Omental fat pad (tissue), 4 donors: ENCODE measurements at places on chromosomes 6 and 20. TPM values are rescaled to one million over a fixed set of nuclear protein-coding genes. Genes with fewer than 3 reads are reported as not detected.
A peak's percentile ranks its signal among the peaks of the same experiment; 100 is the strongest.

- DNase-seq, result no peak
These were observed 667 bp downstream of the CAP2 start for GRCh38 chr6:17393892-17394631.

OR2H1 gene
- not detected for total RNA-seq

GRCh38 chr6:31122791-31123706 lies 2.8 kb upstream of the CDSN start:
- peak; percentile 43 for DNase-seq

GRCh38 chr6:11938285-11938890 lies 73.7 kb upstream of the HIVEP1 start:
- DNase-seq, result no peak

GRCh38 chr20:2652724-2653555 lies 508 bp downstream of the NOP56 start:
- DNase-seq, result no peak

DNA sequence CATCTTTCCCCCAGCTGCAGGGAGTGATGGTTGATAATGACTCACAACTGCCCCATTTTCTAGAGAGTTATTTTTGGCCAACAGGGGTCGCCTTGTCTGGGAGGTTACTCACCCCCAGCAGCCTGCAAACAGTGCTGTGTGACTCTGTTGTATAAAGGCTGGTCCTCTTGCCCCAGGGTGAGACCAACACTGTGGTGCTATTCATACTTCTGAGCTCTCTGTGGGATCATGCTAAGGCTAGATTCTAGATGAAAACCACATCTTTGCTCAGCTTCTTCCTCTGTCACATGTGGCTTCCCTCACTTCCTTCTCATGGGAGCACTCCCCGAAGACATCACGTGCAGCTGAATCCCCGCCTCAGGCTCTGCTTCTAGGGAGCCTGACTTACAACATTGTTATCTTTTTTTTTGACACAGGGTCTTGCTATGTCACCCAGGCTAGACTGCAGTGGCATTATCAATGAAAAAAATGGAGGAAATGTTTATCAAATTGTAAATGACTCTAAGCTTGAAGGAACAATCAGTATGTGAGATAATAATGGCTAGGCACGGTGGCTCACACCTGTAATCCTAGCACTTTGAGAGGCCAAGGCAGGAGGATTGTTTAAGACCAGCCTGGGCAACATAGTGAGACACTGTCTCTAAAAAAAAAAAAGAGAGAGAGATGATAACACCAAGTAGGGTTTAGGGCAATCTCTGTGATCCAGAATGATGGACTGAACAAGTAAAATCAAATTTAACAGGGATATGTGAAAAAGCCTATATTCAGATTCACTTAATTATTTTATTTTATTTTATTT lies 55.7 kb upstream of the SLC23A2 start:
- no peak for DNase-seq

DNA sequence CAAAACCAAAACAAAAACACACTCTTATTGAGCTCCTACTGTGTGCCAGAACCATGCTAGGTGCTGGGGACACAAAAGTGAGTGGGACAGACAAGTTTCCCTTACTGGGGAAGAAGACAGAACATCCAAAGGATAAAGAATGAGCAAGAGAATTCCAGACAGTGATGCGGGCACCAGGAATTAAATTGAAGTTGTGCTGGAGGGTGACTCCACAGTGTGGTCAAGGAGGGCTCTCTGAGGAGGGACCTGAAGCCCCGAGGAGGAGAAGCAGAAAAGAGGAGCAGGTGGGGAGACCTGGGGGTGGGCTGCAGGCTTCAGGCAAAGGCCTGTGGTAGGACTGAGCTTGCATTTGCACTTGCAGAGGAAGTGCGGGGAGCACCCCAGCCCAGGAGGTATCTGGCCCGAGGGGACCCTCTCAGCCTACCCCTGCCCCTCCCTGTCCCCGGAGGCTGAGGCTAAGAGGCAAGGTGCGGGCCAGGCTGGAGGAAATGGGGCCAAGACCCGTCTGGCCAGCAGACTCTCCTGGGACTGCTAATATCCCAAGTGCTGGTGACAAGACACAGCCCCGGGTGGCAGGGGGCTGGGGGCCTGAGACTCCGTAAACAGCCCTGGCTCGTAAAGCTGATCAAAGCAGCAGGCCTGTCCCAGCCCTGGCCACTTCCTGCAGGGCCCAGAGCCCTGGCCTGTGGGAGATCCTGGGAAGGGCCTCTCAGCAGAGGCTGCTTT lies 57.1 kb downstream of the SNAI1 start:
- DNase-seq, result no peak

DNA sequence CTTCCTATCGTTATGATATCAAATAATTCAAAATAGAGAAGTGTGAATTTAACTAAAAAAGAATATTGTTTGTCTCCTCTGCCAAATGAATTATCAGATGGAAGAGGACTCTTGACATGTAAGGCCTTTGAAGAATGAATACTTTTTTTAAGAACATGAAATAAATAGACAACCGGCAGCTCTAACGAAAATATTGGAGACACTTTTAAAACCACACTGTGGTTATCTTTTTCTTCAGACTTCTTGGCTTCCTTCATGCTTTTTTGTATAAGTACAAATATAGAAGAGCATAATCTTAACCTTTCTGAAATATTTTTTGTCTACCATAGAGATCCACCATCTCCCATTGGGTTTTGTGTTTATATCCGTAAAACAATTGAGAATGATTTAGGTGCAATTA lies 115.2 kb upstream of the SCGN start:
- no peak for DNase-seq

DNA sequence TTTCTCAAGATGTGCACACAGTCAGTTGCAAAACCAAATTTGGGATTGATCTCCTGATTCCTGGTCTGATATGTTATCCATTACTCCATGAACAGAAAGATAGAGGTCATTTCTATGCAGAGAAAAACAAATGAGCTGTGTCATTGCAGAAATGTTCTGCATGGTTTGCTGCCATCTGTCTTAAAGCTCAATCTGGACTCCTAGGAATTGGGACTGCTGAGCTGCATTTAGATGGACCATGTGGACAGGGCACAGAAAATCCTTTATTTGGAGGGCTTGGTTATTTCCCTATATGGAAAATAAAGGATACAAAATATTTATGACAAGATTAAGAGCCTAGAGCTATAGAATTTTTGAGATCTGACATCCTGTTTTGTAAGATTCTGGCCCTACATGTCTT lies 91.3 kb downstream of the ADGRB3 start:
- no peak for DNase-seq

DNA sequence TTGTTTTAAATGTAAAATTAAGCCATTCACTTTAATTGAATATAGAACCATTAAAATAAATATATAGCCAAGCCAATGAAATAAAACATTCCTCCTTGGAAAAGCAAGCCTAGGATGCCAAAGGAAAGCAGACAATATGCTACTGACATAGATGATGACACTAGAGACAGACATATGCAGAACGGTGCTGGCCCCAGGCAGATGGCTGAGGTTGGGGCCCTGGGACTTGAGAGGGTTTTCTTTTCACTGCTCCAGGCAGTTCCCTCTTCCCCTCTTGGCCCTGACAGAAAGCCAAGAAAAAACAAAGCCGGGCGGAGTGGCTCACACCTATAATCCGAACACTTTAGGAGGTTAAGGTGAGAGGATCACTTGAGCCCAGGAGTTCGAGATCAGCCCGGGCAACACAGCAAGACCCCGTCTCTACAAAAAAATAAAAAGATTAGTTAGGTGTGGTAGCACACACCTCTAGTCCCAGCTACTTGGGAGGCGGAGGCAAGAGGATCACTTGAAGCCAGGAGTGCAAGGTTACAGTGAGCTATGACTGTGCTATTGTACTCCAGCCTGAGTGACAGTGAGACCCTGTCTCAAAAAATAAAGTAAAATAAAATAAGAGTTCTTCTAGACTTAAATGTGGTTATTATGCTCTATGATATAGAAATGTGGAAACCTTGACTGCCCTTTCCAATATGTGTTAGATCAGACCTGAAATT lies 31.2 kb downstream of the FASTKD5 start:
- no peak for DNase-seq

CALHM6 gene
- total RNA-seq, result 4.0 TPM

DNA sequence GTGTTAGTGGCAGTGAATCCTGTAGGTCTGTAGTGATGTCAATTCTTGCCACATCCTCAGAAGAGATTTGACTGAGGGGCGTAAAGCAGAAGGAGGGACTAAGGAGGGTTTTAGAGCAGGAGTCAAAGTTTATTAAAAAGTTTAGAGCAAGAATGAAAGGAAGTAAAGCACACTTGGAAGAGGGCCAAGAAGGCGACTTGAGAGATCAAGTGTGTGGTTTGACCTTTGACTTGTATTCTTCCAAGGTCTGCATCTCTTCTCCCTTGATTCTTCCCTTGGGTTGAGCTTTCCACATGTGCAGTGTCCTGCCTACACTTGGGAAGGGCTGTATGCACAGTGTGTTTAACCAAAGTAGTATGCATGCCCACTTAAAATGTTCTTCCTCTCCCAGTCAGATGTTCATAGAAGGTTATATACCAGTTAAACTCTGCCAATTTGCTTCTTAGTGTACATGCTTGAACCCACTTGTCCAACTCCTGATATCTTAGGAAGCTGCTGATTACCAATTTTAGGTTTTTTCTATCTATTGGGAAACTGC lies 627.6 kb downstream of the MMUT start:
- no peak for DNase-seq

LRP11 gene
- 39.4 TPM for total RNA-seq

DNA sequence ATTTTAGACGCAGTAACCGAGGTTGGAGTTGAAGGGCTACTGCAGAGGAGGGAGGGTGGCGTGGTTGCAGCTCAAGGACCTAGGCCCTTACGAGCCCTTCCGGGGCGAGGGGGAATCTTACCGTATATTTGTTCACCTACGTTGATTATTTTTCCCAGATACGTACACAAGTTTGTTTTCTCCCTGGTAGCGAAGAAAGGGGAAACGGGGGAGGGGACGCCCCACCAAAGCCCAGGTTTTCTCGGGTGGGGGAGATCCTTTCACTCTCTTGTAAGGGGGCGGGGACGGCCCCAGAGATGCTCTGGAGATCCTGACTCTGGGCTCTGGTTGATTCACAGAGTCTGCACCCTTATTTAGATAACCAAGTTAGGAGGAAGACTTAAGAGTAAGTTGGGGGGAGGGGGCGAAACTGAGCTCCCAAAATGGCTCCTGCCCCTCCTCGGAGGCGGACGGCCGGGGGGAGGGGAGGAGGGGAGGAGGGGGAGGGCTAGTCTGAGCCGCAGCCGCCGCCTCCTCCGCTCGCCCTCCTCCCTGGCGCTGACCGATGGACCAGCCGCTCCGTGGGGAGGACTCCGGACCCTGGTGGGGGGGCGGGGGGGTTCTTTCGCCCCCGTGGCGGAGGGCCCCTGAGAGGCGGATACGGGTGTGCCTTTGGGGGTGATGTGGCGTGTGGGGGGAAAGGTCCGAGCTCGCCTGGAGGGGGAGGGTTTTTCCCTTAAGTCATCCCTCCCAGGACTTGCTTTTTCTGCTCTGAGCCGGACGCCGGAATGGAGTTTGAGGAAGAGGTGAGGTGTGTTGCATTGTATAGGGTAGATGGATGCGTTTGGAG lies 2.2 kb downstream of the BRD2 start:
- DNase-seq, result peak; percentile 65

TREM2 gene
- total RNA-seq, result not detected

DNA sequence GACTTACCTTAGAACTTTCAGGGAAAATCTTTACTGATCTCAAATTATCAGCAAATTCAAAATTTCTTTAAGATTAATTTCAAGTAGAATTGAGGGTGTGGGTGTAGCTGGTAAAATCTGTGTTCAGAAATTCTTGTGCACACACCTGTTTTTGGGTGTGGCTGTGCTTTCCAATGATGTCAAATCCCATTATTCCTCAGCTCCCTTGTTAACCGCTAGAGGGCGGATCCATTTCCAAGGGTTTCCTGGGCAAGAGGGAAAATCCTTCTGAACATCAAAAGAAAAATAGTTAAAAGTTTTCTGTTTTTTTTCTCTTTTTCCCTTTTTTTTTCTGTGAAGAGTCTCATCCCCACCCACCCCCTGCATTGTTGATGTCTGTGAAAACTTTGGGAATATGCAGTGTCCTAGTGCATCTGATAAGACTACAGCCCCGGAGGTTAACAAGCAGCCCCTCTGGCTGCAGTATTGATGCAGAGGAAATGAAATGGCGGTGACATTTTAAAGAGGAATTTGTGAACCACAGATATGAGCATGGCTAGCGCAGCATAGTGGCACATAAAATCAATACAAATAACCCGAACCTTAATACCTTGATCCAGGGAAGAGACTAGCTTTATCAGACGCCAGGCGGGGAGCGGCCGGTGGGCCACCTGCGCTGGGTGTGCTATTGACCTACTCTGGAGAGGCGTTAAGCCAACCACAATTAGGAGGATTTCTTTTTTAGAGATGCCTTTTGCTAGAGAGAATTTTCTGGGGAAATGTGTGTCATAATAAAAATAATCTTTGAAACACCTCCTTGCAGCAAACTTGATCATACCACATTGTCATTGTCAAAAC lies 130.9 kb downstream of the FOXA2 start:
- no peak for DNase-seq

- DNase-seq, result no peak
These were observed 44.9 kb downstream of the ATXN1 start for GRCh38 chr6:16716321-16716858.

GRCh38 chr6:135962731-135963130 lies 111.2 kb downstream of the PDE7B start:
- DNase-seq, result no peak

DNA sequence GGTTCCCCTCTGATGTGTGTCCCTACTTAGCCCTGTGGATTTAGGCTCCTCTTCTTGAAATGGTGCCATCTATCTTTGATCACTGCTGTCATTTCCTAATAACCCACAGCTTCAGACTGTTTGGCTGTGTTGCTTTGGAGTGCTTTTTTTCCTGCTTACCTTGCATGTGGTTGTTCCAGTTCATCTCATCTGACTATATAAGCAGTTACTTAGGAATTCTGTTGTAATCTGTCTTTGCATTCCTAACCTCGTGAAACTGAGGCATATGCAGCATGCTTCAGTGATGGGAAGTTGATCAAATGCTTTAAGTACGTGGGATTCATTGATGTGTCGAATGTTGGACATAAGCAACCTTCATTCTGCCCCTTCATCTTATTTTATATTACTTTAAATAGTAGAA lies 115.8 kb upstream of the FLRT3 start:
- no peak for DNase-seq

GRCh38 chr6:138430361-138431145 lies 26.5 kb downstream of the HEBP2 start:
- DNase-seq, result no peak

TMEM151B gene
- total RNA-seq, result not detected
